CD4-positive, alpha-beta T cell treated with Interleukin-15 for 1 hour (primary cell): ENCODE measurements at places on chromosomes 3 and 15.
A peak's percentile ranks its signal among the peaks of the same experiment; 100 is the strongest.

- DNase-seq: no peak
These were observed 26.9 kb downstream of the PRKAR2A start for GRCh38 chr3:48820612-48821324.

DNA sequence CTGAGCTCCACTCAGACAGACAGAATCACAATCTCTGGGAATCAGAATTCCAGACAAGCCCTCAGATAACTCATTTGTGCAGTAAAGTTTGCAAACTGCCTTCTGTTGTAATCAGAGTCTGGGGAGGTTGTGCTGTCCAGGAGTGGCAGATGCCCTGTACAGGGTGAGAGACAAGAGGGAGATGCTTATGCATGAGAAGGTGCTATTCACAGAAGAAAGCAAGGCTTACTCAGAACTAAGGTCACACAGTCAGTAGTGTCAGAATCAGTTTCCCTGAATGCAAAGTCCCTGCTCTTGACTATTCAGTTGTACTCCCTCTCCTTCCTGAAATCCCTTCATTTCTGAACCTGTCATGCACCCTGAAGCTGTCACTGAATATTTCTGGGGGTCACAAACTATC lies 43.7 kb downstream of the SRPRB start:
- DNase-seq: no peak

DNA sequence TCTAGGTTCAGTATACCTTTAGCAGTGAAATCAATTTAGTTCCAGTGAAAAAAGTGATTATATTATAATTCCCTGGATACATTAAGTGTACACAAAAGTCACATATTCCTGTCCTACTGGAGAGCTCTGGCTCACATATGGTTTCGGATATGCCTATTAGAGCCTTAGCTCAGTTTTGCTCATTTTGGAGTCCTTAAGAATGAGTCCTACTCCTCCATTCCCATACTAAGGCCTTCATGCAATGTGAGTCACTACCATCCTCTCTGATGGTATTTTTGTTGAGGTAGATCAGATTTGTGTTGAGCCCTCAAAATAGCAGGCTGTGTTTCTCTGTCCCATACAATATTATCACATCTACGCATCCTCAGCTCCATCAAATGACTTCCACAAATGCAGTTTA lies 294.2 kb upstream of the COL8A1 start:
- DNase-seq: no peak

DNA sequence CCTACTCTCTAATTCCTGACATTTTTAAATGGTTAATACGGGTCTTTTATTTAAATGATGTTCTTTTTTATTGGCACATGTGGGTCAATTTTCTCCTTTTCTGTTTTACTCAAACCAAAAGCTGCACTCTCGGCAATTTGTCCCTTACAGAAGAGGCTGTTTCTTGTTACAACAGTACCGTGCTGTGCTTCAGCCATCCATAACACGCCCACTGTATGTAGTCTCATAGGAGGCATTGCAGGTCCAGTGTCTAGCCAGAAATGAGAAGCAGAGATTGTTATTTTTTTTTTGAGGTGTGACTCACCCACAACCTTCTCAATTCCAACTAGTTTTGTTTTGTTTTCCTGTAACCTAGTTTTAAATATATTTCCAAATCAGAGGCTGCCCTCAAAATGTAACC lies 164.6 kb downstream of the GMNC start:
- DNase-seq: no peak

- DNase-seq: no peak
These were observed 23.0 kb downstream of the KY start for GRCh38 chr3:134627831-134628230.

- DNase-seq: no peak
These were observed 788 bp downstream of the FOXB1 start for GRCh38 chr15:60004846-60005351.

GRCh38 chr3:189981668-189982067 lies 139.0 kb downstream of the P3H2 start:
- no peak for DNase-seq

DNA sequence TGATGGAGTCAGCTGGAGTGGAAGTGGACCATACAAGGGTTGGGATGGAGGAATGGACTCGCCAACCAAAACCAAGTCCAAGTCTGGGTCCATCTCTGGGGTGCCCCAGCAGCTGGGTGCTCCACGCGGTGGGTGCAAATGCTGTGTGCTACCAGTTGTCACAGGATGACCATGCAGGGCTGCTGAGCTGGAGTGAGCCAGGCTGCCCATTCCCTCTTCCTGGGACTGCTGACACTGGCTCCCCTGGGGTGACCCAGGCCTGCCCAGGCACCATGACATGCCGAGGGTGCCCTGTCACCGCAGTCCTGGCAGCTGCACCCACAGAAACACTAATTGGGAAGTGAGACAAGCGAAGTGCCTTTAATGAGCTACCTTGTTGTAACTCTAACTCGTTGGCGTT lies 140.2 kb downstream of the TPRA1 start:
- DNase-seq: no peak

GRCh38 chr3:149917124-149917667 lies 53.5 kb downstream of the PFN2 start:
- DNase-seq: no peak

DNA sequence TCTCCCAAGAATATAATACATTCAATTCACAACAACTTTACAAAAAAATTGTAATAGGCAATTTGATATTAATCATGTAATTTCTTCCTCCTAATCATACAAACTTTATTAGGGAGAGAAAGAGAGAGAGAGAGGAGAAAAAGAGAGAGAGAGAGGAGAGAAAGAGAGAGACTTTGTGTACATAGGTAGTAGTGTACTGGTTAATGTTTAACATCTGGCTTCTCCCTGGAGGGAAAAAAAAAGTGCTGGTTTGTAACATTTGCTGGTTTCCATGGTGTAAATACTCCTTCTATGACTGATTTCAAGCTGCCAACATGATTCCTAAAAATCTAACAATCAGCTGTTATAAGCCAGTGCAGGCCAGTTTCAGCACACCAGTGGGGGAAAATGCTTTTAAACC lies 98.0 kb upstream of the ARHGEF26 start:
- no peak for DNase-seq

GRCh38 chr3:53581671-53582070 lies 87.3 kb downstream of the CACNA1D start:
- DNase-seq: no peak

DNA sequence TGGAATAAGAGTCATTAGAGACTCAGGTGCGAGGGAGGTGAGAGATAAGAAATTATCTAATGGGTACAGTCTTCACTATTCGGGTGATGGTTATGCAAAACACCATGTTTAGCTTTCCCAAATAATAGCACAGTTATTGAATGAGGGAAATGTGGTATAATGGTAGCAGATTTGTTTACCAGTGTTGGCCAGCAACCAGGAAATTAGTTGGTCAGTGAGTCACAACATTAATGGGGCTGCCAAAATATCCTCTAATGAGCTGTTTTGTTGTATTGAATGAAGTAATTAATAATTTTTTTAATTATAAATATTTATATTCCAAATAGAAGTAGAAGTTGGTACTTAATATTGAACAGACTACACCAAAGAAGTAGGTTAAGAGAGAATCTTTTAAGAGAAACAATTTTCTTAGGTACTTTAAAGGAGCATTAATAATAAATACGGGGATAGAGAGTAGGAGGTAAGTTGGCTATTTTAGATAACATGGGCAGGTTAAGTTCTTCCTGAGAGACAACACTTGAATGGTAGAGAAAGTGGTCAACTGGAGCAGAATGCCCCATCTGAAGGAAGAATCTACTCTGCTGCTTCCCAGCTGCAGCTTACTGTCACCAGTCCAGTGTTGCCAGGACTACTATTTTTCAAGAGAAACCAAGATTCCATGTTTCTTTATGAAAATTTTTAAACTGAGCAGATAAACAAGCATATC lies 218.8 kb downstream of the UBE2E2 start:
- no peak for DNase-seq

GRCh38 chr15:98120561-98120960 lies 160.1 kb downstream of the ARRDC4 start:
- DNase-seq: no peak

DNA sequence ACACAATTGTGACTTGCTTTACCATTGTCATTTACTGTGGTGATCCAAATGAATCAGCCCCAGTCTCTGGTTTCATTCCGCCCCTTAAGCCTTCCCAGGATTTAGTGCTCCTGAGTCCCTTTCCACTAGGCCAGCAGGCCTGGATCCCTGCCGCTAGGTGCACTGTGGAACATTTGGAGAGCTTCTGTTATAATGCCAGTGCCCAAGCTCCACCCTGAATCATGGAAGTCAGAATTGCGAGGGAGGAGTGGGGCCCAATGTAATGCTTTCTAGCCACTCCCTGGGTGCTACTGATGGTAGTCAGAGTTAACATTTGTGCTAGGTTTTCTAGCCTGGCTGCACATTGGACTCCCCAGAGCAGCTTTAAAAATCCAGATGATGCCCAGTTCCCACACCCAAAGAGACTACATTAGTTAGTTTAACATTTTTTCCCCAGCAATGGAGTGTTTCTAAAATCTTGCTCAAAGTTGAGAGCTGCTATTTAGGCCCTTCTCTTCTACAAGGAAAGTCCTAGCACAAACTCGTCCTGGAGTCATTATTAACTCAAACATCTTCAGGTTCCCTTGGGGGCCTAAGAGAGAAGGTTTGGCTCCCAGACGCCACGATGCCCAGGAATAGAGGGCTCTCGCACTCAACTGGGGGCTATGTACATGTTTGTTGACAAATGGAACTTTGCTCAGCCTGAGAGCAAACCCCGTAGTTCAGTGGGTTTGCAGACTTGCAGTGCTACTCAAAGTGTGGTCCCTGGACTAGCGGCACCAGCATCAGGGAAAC lies 366.7 kb upstream of the PROK2 start:
- no peak for DNase-seq

- no peak for DNase-seq
These were observed 2.7 kb downstream of the MTFMT start for GRCh38 chr15:65026756-65027155.

GRCh38 chr15:30941520-30941919 lies 37.8 kb downstream of the FAN1 start:
- DNase-seq: no peak

GRCh38 chr15:72339777-72340177 lies 19.8 kb upstream of the CELF6 start:
- no peak for DNase-seq

DNA sequence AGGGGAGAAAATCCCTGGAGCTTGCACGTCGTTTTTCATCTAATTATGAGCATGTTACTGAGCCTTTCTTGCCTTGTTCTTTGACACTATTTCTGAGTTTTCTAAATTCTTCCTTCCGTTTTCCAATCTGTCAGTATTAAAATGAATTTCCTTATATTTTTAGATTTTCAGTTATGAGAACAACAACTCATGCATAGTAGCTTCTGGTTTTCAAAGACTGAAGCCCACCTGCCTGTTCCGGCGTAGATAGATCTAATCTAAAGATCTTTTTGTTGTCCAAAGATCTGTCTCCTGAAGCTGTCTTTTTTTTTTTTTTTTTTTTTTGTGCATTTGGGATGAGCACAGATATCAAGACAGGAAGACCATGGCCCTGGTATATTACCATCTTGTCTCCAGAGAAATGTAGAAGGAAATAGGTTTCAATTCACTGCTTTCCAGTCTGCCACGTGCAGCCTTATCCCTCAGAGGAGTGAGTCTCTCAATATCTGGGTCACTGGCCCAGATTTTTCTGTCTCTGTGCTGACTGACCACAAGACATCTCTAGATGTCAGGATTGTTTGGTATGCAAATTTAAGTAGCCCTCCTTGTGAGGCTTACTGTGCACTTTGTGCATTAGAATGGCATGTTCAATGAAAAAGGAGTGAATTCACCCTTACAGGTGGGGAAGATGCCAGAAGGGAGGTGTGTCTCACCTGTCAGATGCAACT lies 222.3 kb upstream of the TMC3 start:
- no peak for DNase-seq

GRCh38 chr3:147099076-147099475 lies 307.3 kb downstream of the ZIC4 start:
- no peak for DNase-seq

DNA sequence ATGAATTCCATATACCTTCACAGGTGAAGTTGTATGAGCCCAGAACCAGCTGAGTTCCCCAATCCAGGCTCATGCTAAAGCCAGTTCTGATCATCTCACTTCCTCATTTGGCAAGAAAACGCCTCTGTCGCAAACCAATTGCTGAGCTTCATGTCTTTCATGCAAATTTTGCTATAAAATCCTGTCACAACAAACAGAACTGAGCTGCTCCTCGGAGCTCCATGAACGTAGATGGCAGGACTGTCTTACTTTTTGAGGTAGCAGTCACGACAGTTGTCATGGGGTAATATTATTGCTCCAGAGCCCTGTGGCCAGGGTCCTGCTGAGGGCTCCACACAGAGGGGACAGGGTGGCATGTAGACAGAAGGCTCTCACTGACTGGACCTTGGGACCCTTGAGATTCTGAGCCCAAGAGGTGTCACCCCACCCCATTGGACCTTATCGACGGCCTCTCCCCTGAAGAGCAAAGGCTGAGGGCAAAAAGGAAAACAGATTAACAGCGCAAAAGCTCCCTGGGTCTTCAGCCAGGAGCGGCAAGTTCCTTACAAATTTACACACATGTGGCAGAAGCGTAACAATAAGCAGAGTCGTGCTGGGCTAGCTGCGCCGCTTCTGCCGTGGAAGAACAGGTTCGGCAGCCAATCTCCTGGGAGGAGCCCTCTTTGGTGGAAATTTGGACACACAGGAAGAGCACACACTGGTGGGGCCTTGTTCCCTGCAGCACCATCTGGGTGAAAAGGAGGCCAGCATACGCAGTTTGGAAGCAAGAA lies 249.2 kb downstream of the OPA1 start:
- DNase-seq: peak; percentile 64

GRCh38 chr3:180633722-180634121 lies 31.8 kb downstream of the TTC14 start:
- DNase-seq: no peak

- no peak for DNase-seq
These were observed 260.7 kb downstream of the OPA1 start for GRCh38 chr3:193853511-193854219.

DNA sequence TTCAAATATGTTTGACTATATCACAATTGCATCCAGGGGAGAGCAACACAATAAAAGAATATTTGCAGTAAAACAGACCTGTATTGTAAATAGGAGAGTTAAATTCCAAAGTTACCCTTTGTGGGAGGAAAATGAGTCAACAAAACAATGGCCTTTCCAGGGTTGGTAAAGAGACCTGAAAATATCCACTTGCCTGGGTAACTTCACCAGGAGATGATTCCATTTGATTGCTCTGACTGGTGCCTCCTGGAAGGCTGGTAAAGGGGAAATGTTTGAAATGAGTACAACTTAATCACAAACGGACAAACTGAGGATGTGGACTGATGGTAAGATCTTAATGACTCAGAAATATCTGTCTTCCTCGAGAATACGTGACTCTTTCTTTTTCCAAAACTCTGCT lies 43.6 kb upstream of the SRGAP3 start:
- DNase-seq: no peak
